Hepatic stellate cell (primary cell): ENCODE measurements at places on chromosomes 3 and 15.

- no peak for DNase-seq
Measured at GRCh38 chr15:59562448-59563186, 49.0 kb upstream of the GCNT3 start.

DNA sequence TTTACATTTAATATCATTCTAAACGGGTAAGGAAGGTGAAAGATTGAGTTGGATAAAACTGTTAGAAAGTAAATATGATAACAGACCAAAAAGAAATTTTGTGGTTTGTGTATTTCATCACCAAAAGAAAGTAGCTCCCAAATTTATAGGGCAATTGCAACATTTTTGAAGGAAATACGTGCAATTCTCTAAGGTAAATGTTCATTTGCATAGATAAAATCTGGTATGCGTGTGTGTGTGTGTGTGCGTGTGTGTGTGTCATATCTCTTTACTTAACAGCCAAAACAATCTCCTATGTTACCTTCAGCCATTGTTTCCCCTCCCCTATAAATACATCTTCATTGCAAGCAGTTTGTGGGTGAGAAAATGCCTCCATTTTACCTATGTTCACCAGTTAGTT is 208.4 kb downstream of the TNIK start:
- no peak for DNase-seq

DNA sequence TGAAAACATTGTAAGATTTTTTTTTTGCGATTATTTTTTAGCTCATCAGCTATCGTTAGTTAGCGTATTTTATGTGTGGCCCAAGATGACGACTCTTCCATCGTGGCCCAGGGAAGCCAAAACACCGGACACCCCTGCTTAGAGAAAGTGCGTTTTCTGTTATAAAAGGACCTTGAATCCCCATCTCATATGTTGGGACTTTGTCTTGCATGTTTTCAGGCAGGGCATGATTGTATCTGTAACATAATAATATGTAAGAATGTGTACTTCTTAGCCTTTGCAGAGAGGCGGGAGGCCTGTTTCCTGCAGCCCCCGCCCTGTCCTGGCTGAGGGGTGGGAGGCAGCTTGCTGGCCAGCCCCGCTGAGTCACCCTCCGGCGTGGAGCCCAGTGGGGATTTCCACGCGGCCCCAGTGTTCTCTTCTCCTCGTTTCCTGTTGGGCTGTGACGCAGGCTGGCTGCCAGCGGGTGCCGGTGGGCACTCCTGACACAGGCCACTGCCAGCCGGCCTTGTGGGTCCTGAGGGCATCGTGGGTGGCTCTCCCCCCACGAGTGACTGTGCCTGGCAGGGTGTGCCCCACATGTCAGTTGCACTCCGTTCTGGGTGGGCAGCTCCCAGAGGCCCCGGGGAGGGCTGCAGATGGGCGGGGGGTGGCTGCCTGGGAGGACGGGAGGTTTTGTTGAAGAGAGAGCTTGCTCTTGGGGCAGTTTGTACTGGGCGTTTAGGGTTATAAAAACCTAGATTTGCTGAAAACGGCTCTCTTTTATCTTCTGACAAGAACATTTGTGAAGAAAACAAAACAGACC is 55.6 kb downstream of the SMAD3 start:
- DNase-seq = peak; percentile 74

GRCh38 chr3:87002346-87002745 is 11.4 kb upstream of the VGLL3 start:
- DNase-seq = no peak

DNA sequence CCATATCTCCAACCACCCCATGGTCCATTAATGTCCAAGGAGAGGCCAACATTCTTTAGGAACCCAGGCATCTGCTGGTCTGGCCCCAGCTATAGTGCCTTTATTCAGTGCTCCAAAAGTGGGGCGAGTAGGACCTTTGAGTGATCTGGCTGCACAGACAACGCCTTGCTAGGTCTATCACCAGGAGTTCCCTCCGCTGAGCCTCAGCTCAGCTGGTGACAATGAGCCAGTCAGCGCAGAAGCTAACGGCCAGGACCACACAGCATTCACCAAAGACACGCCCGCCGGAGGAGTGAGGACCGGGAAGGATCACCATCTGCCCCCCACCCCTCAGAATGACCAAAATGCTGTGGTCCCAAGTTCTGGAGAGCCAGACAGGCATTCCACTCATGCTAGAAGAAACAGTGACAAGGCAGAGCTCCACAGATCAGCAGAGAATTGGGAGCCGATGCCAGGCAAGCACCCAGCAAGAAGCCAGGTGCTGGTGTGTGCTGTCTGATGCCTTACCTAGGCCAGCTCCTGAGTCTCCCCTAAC is 19.0 kb downstream of the TBC1D2B start:
- no peak for DNase-seq

DNA sequence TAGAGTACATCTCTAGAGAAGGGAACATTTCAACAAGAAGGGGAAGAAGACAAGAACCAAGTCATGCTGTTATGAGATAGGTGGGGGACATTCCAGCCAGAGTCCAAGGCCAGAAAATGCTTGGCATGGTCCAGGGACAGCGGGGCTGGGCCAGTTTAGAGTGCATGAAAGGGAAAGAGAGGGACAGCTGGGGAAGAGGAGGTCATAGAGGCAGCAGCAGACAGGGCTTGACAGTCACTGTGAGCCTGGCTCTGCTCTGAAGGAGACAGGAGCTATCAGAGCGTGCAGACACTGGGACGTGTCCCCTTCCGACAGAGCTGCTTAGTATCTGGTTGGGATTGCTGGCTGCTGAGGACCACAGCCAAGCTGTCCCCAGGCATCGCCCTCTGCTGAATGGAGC is 35.7 kb upstream of the PRR20G start:
- DNase-seq = no peak

DNA sequence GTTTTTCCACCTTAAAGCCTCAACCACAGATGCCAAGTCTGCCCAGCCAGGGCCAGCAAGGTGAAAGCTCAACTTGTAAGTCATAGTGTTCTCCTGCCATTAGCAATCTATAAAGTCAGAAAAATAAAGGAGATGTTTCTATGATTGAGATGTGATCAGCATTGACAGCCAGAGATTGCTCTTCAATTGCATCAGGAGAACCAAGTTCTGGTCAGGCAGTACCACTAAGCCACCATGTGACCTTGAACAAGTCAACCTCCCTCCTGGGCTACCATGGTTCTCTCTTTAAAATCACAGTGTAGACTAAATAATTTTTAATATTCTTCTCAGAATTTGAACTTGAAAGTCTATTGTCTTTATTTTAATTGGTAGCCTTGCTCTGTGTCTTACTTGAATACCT is 220.3 kb upstream of the HES1 start:
- no peak for DNase-seq

GRCh38 chr3:40414270-40414669 is 27.3 kb downstream of the ENTPD3 start:
- DNase-seq = no peak

- no peak for DNase-seq
Measured at GRCh38 chr15:69958496-69959084, 139.1 kb downstream of the TLE3 start.

DNA sequence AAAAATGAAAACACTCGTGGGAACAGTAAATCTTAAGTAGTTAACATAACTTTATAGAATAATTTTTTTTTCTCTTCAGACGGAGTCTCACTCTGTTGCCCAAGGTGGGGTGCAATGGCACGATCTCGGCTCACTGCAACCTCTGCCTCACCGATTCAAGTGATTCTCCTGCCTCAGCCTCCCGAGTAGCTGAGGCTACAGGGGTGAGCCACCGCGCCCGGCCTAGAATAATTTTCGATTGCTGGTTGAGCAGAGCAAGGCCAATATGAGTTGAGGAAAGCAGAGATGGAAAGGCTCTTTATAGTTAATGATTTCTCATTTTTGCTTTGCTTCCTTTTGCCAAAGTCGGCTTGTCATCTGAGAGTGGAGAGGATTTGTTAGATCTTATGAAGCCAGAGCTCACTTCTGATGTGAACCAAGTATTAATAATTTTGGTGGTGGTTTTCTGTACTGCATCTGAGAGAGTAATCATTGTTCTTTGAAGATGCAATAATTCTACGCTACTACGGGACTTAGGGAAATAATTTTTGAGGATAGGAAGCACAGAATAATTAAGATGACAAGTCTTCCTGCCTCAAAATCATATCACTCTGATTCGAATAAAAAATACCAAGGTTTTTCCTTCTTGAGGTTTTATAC is 1.6 kb upstream of the GOLM2 start:
- no peak for DNase-seq

DNA sequence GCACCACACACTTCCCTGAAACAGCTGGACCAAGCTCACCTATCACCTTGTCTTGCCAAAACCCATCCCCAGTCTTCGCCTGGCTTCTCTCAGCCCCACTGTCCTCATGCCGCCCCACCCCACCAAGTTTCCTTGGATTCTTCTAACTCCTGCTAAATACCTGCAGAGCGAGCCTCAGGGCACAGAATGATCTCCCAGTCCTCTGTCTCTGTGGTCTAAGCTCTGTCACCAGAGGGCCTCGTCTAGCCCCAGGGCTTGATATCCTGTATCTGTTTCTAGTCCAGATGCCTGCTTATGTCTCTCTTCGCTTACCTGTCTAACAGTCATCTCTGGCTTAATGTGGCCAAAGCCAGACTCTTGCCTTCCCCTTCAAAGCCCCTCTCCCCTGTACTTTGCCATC is 9.7 kb downstream of the CCDC12 start:
- DNase-seq = no peak

DNA sequence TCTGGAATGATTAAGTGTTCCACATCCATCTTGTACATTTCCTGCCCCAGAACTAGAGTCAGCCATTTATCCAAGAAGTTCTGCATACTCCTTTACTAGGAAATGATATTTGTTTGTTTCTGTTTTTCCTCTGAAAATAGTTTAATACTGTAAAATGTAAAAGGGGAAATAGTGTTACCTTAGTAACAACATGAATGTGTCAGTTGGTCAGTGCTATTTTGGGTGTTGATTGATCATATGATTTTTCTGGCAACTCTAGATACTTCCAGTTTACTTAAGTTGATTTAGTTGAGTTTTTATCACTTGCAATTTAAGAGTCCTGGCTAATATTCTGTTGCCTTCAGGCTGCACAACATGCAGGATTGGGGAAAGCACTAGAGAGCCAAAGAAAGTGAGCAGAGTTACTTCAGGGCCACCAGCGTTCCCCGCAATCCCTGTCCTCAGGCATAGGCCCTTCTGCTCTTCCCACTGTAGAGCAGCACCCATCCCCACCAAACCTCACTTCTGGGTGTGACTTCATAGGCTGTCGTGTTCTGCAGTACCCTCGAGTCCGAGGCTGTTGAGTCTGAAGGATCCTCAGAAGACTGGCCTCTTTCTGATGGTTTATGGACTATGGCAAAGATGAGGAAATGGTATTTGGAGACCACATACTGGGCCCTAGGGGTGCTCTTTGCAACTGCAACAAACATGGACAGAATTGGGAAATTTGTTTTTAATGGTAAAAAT is 69.0 kb downstream of the CHD2 start:
- DNase-seq = peak; percentile 3

GRCh38 chr3:25507811-25508210 is 79.7 kb downstream of the RARB start:
- DNase-seq = no peak

DNA sequence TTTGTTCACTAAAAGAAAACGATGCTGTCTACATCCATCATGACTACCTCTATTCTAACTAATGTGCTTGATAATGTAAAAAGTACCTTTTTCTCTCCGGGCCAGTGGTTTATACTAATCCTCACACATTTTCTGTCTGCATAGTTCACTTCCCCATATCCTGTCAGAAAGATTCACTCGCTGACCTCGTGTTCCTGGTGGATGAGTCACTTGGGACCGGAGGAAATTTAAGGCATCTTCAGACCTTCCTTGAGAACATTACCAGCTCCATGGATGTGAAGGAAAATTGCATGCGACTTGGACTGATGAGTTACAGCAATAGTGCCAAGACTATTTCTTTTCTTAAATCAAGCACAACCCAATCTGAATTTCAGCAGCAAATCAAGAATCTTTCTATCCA is 33.8 kb downstream of the COL6A5 start:
- DNase-seq = no peak

DNA sequence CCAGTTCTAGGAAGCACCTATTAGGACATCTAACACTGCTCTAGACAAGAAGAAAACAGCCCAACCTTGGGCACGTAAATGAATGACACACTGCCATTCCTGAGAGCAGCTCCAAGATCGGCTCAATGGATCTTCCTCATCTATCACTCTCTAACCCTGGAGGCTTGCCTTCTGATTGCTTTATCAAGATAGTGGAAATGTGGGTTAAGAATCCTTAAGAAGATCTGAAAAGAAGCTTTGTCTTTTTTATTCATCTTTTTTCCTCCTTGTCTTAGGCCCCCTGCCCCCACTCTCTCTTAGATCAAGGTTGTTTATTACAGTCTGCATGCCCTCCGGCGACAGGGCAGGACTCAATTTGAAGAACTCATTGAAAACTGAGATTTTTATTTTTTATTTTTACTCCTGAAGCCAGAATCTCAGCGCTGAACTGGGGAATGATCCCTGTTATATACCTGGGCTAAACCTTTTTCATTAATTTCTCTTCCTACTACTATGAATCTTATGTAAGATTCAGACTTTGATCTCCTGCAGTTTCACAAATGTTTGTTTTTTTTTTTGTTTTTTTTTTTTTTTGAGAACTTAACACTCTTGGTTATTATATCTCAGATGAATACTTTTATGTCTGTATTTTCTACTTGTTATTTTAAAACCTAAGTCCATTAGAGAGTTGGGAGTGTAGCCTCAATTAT is 219.5 kb downstream of the SV2B start:
- no peak for DNase-seq

DNA sequence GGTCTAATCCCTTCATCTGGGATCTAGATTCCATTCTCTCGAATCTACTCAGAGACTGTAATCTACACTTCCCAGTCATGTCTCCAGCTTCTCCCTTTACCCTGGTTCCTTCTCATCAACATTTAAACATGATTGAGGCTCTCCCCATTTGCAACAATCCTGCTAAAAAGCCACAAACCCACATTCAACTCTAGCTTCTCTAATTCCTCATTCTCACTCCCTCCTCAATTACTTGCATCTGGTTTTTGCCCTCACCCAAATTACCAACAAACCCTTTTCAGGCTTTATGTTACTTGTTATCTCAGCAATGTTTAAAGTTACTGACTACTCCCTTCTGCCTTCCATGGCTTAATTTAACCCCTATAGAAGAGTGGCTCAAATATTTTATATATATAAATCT is 11.5 kb downstream of the ETFA start:
- DNase-seq = no peak

DNA sequence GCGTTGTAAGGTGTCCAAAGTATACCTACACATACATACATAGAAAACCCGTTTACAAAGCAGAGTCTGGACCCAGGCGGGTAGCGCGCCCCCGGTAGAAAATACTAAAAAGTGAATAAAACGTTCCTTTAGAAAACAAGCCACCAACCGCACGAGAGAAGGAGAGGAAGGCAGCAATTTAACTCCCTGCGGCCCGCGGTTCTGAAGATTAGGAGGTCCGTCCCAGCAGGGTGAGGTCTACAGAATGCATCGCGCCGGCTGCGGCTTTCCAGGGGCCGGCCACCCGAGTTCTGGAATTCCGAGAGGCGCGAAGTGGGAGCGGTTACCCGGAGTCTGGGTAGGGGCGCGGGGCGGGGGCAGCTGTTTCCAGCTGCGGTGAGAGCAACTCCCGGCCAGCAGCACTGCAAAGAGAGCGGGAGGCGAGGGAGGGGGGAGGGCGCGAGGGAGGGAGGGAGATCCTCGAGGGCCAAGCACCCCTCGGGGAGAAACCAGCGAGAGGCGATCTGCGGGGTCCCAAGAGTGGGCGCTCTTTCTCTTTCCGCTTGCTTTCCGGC is 318.6 kb downstream of the FGF12 start:
- no peak for DNase-seq

- no peak for DNase-seq
Measured at GRCh38 chr3:113954091-113954685, 6.4 kb downstream of the ZDHHC23 start.

- no peak for DNase-seq
Measured at GRCh38 chr15:42166225-42166940, 9.9 kb upstream of the PLA2G4F start.

- no peak for DNase-seq
Measured at GRCh38 chr3:128489927-128490649, 2.9 kb downstream of the GATA2 start.
